ENCODE measurements at places on chromosomes 7 and 10. TPM values are rescaled to one million over a fixed set of nuclear protein-coding genes. Genes with fewer than 3 reads are reported as not detected.

The ATE1 gene
- total RNA-seq = 28.6 TPM

The INMT gene
- 0.84 TPM for total RNA-seq

The PAPSS2 gene
- total RNA-seq = 20.2 TPM

The TMEM209 gene
- 28.5 TPM for total RNA-seq

DNA sequence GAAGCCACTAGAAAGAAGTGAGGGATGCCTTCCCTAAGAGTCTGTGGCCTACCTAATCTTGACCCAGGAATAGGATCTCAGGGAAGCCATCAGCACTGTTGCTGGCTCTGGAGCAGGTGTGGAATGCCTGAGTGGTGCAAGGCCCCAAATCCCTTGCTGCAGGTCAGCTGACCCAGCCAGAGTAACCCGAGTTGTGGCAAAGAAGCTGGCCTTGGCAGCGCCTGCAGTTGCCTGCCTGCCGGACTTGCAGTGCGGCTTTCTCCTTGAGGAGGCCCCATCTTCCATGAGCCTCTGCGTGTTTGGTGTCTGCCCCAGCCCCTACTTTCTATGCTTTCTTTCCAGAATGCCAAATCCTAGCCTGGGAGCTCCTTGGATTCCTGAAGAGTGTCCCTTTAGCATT lies 5.8 kb downstream of the KIAA1217 start:
- DNase-seq = no peak
- peaks cover 2% of the 10 kb centered on the region for H3K36me3 ChIP-seq
- no peak overlapping the region for H3K27ac ChIP-seq
- no peak overlapping the region for H3K4me3 ChIP-seq
- no peaks in the 10 kb centered on the region for H3K27me3 ChIP-seq

DNA sequence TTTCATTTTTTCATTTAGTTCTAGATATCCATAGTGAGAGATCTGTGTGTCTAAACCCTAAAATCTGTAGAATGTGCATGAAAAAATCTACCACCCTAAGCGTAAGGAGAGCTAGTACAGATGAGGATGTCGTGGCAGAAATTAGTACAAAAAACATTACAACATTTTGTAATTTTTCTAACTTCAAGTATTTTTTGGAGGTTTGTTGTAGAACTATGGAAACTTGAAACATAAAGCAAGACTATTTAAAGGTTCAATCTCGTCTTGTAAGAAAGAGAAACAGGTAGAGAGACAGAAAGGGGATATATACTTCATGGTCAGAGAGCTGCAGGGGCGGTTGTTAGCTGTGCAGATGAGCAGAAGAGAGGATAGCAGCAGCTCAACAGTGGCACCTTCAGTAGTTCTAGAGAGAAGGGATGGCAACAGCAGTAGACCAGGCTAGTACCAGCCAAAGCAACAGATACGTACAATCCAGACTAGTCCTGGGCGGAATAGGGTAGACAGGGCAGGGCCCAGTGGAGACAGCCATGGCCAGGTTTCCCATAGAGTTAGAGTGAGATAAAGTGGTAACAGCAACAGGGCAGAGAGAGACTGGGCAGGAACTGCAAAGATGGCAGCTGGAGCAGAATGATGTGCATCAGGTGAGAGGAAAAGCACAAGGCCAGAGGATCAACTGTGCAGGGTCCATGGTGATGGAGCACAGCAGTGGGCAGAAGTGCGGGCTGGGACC lies 145.2 kb downstream of the FRMD4A start:
- H3K4me1 ChIP-seq = no peaks in the 10 kb centered on the region
- DNase-seq = peak; percentile 64
- H3K27me3 ChIP-seq = no peaks in the 10 kb centered on the region
- H3K4me3 ChIP-seq = no peak overlapping the region

DNA sequence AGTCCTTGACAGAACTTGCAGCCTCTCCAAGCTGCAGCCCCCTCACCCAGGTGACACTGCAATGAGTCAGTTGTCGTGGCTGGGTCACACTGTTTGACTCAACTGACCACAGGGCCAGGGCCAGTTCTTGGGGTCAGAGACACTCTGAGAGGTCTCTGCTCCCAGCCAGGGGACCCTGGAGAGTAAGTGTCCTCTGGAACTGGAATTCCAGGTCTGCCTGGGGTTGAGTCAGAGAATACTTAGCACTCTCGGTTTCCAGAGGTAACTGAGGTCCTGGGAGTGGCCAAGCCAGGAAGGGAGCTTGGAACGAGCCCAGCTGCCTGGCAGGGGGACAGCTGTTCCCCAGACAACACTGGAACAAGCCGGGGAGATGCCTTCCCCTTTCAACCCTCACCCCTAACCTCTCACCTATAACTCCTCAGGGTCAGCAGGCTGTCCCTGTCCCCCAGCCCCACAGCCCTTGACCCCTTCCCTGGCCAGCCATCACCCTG lies 2.2 kb upstream of the MYL10 start:
- H3K4me3 ChIP-seq = no peak overlapping the region
- no peak for DNase-seq
- H3K36me3 ChIP-seq = no peaks in the 10 kb centered on the region
- H3K4me1 ChIP-seq = peaks cover 3% of the 10 kb centered on the region

- no peaks in the 10 kb centered on the region for H3K27me3 ChIP-seq
- DNase-seq = no peak
- no peaks in the 10 kb centered on the region for H3K36me3 ChIP-seq
- no peak overlapping the region for H3K4me3 ChIP-seq
- no peak overlapping the region for H3K27ac ChIP-seq
Observed at GRCh38 chr7:73908123-73908611, 47.2 kb downstream of the TMEM270 start.

GRCh38 chr7:114422507-114423501 lies 8.2 kb downstream of the FOXP2 start:
- H3K27ac ChIP-seq = no peak overlapping the region
- no peaks in the 10 kb centered on the region for H3K4me1 ChIP-seq
- DNase-seq = no peak
- no peaks in the 10 kb centered on the region for H3K27me3 ChIP-seq

GRCh38 chr7:55369427-55370400 lies 4.6 kb downstream of the LANCL2 start:
- no peak overlapping the region for H3K4me3 ChIP-seq
- no peak overlapping the region for H3K27ac ChIP-seq
- DNase-seq = no peak
- H3K27me3 ChIP-seq = no peaks in the 10 kb centered on the region
- H3K4me1 ChIP-seq = peaks cover 4% of the 10 kb centered on the region

- no peak overlapping the region for H3K27ac ChIP-seq
- no peaks in the 10 kb centered on the region for H3K36me3 ChIP-seq
- no peak for DNase-seq
- H3K4me3 ChIP-seq = no peak overlapping the region
- H3K27me3 ChIP-seq = no peaks in the 10 kb centered on the region
- H3K4me1 ChIP-seq = no peaks in the 10 kb centered on the region
Observed at GRCh38 chr10:51121861-51122260, 47.6 kb downstream of the PRKG1 start.

- H3K27me3 ChIP-seq = peaks cover under 1% of the 10 kb centered on the region
- no peaks in the 10 kb centered on the region for H3K4me1 ChIP-seq
- no peaks in the 10 kb centered on the region for H3K36me3 ChIP-seq
- no peak for DNase-seq
Observed at GRCh38 chr10:89861584-89862301, 160.4 kb downstream of the KIF20B start.

GRCh38 chr7:74387606-74388005 lies 66.1 kb upstream of the GTF2IRD1 start:
- no peaks in the 10 kb centered on the region for H3K36me3 ChIP-seq
- no peaks in the 10 kb centered on the region for H3K27me3 ChIP-seq
- no peak for DNase-seq
- no peak overlapping the region for H3K4me3 ChIP-seq

- H3K4me1 ChIP-seq = no peaks in the 10 kb centered on the region
- no peaks in the 10 kb centered on the region for H3K36me3 ChIP-seq
- H3K27ac ChIP-seq = no peak overlapping the region
- H3K27me3 ChIP-seq = peaks cover 4% of the 10 kb centered on the region
Observed at GRCh38 chr10:124086787-124087671, 6.4 kb downstream of the CHST15 start.
